ENCODE measurements at places on chromosomes 16 and 17. TPM values are rescaled to one million over a fixed set of nuclear protein-coding genes. Genes with fewer than 3 reads are reported as not detected.

NUTF2 gene
- 82.6 TPM for total RNA-seq

DNA sequence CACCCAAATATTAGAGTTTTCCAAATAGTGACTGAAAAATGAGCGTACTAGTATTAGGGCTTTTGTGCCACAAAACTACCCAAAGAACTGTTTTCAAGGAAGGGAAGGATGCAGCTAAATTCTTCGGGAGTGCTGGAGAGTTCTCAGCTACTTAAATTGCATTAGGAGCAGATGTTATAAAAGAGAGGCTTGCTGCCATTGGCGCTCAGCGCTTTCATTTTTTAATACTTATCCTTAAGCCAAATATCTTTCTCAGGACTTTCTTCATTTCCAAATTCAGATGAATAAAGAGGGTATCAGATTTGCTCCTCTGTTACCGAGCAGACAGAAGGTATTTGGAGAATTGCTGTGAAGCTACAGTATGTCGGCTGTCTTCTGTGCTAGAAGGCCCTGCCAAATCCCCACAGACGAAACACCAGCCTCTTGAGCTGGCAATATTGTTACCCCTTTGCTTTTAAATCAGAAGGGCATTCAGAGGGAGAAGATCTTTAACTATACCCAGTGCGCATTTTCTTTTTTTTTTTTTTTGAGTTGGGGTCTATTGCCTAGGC is 47.2 kb upstream of the CLEC18A start:
- H3K27ac ChIP-seq = no peak overlapping the region
- DNase-seq = no peak
- no peaks in the 10 kb centered on the region for H3K4me1 ChIP-seq
- H3K27me3 ChIP-seq = no peaks in the 10 kb centered on the region
- H3K36me3 ChIP-seq = peaks cover 6% of the 10 kb centered on the region
- no peak overlapping the region for H3K4me3 ChIP-seq

- no peak overlapping the region for H3K27ac ChIP-seq
- no peaks in the 10 kb centered on the region for H3K36me3 ChIP-seq
- H3K4me3 ChIP-seq = no peak overlapping the region
- DNase-seq = no peak
- peaks cover 36% of the 10 kb centered on the region for H3K4me1 ChIP-seq
Observed at GRCh38 chr16:72992142-72992601, 55.8 kb downstream of the ZFHX3 start.

KCNJ18 gene
- total RNA-seq = not detected

DNA sequence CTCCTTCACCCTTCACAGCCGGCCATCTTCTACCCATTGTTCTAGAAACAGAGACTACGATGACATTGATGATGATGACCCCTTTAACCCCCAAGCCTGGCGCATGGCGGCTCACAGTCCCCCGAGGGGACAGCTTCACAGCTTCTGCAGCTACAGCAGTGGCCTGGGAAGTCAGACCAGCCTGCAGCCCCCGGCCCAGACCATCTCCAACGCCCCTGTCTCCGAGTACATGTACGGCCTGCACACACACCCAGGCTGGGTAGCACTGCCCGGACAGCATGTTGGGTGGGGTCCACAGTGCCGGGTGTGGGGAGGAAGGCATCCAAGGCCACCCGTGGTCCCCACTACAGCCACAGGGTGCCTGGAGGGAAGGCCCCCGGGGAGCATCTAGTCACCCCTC is 21.0 kb upstream of the DNAI2 start:
- no peak for DNase-seq
- peaks cover 20% of the 10 kb centered on the region for H3K4me1 ChIP-seq
- H3K27me3 ChIP-seq = no peaks in the 10 kb centered on the region
- H3K36me3 ChIP-seq = peaks cover 68% of the 10 kb centered on the region

GRCh38 chr17:76568811-76569221 is 16.8 kb downstream of the ST6GALNAC2 start:
- no peak overlapping the region for H3K4me3 ChIP-seq
- H3K27me3 ChIP-seq = no peaks in the 10 kb centered on the region
- no peak overlapping the region for H3K27ac ChIP-seq

- H3K4me1 ChIP-seq = no peaks in the 10 kb centered on the region
- no peak overlapping the region for H3K27ac ChIP-seq
- H3K27me3 ChIP-seq = no peaks in the 10 kb centered on the region
- no peak overlapping the region for H3K4me3 ChIP-seq
- DNase-seq = no peak
- H3K36me3 ChIP-seq = no peaks in the 10 kb centered on the region
Observed at GRCh38 chr17:58105093-58105492, 21.9 kb downstream of the DYNLL2 start.

- DNase-seq = no peak
- no peaks in the 10 kb centered on the region for H3K27me3 ChIP-seq
- no peaks in the 10 kb centered on the region for H3K36me3 ChIP-seq
- no peak overlapping the region for H3K27ac ChIP-seq
- peaks cover 6% of the 10 kb centered on the region for H3K4me1 ChIP-seq
- H3K4me3 ChIP-seq = no peak overlapping the region
Observed at GRCh38 chr16:73365016-73365551, 317.2 kb upstream of the ZFHX3 start.

DNA sequence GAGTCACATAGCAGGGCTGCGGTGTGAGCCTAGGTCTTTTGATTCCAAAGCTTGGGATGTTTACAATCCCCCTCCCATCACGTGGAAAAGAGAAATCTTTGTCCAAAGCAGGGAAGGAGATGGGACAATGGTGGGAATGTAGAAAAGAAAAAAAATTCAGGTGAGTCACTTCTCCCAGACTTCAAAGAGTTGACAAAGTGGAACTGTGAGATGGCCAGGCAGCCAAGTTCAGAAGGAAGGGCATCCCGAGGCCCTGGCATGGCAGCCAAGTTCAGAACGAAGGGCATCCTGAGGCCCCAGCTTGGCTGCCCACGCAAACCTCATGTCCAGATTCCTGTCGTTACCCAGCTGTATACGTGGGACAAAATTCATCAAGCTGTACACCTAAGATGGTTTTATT is 47.5 kb downstream of the FOXL1 start:
- H3K27ac ChIP-seq = no peak overlapping the region
- H3K4me3 ChIP-seq = no peak overlapping the region
- H3K36me3 ChIP-seq = no peaks in the 10 kb centered on the region
- DNase-seq = no peak

PTX4 gene
- total RNA-seq = not detected

SNTB2 gene
- total RNA-seq = 20.8 TPM

KRTAP3-1 gene
- not detected for total RNA-seq

DNA sequence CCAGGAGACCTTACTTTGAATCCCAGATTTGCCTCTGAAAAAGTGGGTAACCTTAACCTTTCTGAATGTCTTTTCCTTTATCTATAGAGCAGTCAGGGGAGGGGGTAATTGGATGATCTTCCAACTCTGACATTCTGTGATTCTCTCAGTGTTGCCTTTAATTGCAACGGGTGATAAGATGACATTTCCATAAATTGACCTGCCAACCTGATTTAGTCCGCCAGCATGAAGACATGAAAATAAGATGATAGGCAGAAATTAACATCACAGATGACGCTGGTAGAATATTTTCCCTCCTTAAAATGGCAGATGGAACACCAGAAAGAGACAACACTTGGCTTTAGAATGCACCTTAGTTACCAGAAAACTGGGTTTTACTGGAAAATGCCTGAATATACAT is 72.6 kb downstream of the VAT1L start:
- H3K4me1 ChIP-seq = no peaks in the 10 kb centered on the region
- H3K36me3 ChIP-seq = peaks cover 7% of the 10 kb centered on the region
- DNase-seq = no peak

DNA sequence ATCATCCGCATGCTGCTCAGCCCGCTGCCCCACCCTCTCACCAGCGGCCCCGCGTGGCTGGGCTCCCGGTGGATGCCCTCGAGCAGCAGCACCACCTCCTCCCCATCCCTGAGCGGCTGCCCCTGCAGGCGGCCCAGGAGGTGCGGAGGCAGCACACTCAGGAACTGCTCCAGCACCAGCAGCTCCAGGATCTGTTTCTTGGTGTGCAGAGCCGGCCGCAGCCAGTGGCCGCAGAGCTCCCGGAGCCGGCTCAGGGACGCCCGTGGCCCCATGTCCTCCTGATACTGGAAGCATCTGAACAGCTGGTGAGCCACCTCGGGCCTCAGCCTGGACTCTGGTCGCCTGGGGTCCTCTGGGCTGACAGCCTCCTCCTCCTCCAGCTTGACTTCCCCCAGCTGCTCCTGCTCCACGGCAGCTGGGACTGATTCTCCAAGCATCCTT is 6.6 kb downstream of the ZSCAN10 start:
- H3K4me3 ChIP-seq = no peak overlapping the region
- peaks cover 8% of the 10 kb centered on the region for H3K4me1 ChIP-seq
- no peak for DNase-seq
- H3K27ac ChIP-seq = no peak overlapping the region
- peaks cover 10% of the 10 kb centered on the region for H3K27me3 ChIP-seq

DNA sequence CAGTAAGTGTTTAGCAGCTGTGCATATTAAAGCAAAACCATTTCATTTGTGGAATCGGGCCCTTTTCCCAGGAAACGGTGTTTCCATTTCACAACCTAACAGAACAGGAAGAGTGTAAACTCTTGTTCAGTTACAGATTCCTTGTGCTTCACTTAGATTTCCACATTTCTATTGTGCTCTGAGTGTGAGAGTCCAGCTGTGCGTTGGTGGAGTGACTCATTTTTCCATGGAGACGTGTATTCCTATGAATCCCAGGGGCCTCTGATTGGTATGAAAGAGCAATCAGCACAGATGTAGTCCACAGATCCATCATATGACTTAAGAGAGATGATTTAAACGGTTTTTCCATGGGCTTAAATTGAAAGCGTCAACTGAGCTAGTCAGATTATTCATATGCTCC is 13.3 kb upstream of the CAVIN1 start:
- no peak for DNase-seq
- H3K4me3 ChIP-seq = no peak overlapping the region
- peak overlapping the region; percentile 25 for H3K27ac ChIP-seq

GRCh38 chr17:81811705-81812570 is 8.0 kb downstream of the GCGR start:
- no peak overlapping the region for H3K27ac ChIP-seq
- no peak overlapping the region for H3K4me3 ChIP-seq

GRCh38 chr16:85177448-85177846 is 65.2 kb upstream of the CIBAR2 start:
- DNase-seq = no peak
- H3K27me3 ChIP-seq = peaks cover 6% of the 10 kb centered on the region
- peaks cover 4% of the 10 kb centered on the region for H3K36me3 ChIP-seq
- H3K4me1 ChIP-seq = peaks cover 66% of the 10 kb centered on the region
- no peak overlapping the region for H3K27ac ChIP-seq
- H3K4me3 ChIP-seq = no peak overlapping the region

GRCh38 chr17:42563543-42563942 is 1.6 kb downstream of the COASY start:
- H3K36me3 ChIP-seq = peaks cover 46% of the 10 kb centered on the region
- no peak for DNase-seq
- no peak overlapping the region for H3K4me3 ChIP-seq
- H3K27ac ChIP-seq = no peak overlapping the region
- no peaks in the 10 kb centered on the region for H3K27me3 ChIP-seq
- peaks cover 62% of the 10 kb centered on the region for H3K4me1 ChIP-seq

All from spinal cord (tissue), 10 donors.